ENCODE measurements at places on chromosomes 13 and 19.

DNA sequence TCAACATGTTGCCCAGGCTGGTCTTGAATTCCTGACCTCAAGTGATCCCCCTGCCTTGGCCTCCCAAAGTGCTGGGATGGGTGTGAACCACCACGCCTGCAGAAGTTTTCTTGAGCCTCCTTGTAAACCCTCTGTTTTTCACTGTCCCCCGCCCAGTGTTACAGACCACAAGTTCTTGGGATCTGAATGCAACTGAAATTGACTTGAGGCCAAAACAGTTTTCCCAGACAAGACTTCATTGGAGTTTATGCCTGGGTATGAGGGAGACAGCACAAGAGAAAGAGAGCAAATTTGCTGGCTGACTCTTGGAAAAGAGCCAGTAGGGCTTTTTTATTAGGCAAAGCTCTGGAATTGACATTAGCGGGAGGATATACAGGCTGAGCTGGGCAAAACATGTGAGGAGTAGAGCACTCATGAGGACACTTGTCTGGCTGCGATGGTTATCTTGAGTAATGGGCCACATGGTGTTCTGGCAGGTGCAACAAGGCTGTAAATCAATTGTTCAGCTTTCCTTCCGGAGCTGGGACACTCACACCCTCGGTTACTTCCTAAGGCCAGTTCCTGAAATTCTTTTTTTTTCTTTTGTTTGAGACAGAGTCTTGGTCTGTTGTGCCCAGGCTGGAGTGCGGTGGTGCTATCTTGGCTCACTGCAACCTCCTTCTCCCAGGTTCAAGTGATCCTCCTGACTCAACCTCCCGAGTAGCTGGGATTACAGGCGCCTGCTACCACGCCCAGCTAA, 12.7 kb upstream of the HNRNPL start:
- peak; percentile 81 for DNase-seq

DNA sequence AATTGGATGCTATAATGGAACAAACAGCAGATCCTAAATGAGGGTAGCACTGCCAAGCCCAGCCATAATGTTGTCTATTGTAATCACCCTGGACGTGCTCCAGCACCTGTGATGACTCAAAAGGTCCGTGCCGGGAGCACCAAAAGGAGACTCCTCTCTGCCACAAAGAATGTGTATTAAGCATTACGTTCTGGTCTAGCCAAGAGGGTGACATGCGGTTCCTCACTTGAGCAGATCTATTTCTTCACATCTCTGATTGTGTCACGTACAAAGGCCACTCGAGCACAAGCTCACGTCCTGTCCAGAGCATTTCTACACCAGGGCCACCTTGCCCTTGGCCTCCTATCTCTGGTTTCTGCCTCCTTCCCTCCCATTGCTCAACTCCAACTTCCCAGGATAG, 219.9 kb upstream of the IRS2 start:
- DNase-seq, result no peak

DNA sequence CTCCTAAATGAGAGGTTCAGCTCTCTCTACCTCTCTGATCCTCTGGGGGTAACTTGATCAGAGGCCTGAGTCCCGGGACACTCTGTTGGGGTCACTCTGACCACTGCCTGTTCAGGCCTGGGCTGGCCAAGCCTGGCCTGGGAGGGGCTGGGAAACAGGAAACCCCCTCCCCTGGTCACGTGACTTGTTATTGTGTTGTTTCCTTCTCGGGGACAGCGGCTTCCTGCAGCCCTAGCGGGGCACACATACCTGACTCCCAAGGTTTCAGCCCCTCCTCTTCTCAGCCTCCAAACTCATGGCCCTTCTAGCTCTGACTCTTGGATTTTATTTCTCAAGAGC, at the start of gene USHBP1:
TSS of gene USHBP1 (minus strand) at position 105 of the 339 bp plus-strand sequence. CDS start 446 bp downstream, outside the sequence.
- no peak for DNase-seq

DNA sequence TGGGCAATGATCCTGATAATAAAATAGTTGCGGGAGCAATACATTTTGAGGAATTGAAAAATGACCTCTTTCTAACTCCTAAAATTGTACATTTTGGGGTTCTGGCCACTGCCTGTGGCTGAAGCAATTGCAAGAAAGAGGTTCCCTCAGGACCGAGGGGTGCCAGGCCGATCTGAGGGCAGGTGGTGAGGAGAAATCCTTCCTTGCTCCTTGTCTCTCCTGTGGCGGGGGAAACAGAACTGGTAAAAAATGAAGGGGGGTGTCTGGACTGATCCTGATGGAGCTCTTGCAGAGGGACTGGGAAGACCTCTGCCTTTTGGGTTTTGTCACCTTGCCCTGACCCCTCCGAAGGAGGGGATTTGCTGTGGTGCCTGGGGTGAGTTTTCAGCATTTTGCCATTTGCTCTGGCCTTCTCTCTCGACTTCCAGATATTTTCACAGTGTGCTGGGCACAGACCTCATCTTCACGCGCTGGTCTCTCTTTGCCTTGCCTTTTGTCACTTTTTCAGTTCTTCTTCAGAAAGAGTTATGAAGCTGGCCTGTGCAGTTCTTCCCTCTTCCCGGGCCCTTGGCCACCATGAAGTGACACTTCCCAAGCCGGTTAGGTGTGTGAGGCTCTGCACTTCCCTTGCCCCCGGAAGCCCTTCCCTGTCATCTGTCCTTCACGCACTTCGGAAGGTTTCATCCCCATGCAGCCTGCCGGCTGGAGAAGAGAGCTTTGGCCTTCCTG, 22.2 kb downstream of the NFIX start:
- no peak for DNase-seq

- DNase-seq, result no peak
These were observed 2715.0 kb upstream of the PCDH20 start for GRCh38 chr13:64130600-64130999.

GRCh38 chr13:94384231-94384905, 95.1 kb downstream of the DCT start:
- DNase-seq, result no peak

GRCh38 chr13:113327766-113328471, 30.9 kb downstream of the LAMP1 start:
- DNase-seq, result no peak

DNA sequence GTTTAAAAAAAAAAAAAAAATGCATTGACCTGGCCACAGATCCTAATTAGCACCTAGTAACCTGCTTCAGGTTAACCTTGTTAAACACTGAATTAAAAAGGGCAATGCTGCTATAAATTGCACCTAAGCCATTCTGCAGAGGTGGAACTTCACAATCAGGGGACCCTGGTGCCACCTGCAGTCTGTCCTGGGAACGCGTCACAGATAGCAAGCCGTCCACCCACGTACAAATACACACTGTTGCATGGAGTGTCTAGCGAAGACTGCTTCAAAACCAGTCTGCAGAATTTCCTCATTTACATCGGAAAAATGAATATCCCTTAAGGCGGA, 169.3 kb downstream of the COL4A1 start:
- DNase-seq, result peak; percentile 62

DNA sequence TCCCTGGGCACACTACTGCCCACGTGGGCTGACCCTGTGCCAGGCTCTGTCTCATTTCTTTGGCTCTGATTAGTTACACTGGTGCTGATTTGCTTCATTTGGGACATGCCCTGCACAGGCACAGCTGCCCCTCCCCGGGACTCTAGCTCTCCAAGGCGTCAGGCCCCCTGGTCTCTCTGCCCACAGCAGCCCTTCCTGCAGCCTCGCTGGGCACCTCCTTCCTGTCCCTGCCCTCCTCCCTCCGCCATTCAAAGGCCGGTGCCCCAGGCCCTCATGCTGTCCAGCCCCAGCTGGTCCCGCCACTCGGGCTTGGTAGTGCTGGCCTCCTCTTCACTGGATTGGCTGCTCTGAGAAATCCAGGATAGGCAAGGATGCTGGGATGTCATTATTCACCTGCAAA, 73.1 kb downstream of the ERICH6B start:
- DNase-seq, result no peak

- peak; percentile 52 for DNase-seq
These were observed 725 bp downstream of the FAM124A start for GRCh38 chr13:51222686-51223559.

- DNase-seq, result no peak
These were observed 30.9 kb upstream of the NBEA start for GRCh38 chr13:34911159-34911558.
